ENCODE measurements at places on chromosomes 6 and 20.

- no peak for DNase-seq
Observed at GRCh38 chr6:118715376-118715775, 64.0 kb upstream of the CEP85L start.

DNA sequence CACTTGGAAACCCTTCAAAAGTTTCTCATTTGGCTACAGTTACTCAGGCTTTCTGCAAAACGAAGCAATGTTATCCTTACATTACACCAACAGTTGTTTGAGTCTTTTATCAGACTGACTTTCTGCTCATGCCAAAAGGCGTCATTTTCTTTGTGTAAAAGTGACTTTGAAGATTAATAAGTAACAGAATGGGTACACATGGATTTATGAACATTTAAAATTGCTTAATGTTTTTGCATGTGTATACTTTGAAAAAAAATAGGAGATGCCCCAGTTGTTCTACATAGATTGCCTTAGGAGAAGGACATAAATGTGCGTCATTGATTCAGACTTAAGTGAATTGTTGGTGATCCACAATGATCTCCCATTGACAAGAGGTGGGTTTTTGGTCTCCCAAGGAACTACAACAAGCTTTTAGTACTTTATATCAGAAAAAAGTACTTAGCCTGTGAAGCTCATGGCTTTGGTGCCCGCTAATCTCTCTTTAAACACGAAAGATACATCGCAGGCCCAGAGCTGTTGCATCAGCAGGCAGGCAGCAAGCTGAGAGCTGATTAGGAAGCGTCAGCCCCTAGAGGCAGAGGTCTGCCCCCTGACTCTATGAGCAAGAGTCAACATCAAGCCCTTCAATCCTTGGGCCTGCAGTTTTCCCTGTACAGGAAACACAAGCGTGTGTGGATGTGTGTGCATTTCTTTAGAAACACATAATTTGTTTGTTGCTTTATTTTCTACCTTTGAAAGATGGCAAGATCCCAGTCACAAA, 45.9 kb downstream of the SLC22A3 start:
- DNase-seq, result no peak

GRCh38 chr20:62025832-62026563, 39.7 kb downstream of the TAF4 start:
- peak; percentile 36 for DNase-seq

DNA sequence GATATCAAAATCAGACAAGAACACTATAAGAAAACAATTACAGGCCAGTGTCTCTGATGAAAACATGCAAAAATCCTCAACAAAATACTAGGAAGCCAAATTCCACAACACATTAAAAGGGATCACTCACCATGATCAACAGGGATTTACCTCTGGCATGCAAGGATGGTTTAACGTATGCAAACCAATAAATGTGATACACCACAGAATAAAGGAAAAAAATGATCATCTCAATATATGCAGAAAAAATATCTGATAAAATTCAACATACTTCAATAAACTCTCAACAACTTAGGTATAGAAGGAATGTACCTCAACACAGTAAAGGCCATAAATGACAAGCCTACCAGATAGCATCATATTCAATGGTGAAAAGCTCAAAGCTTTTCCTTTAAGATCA, 66.6 kb downstream of the SHPRH start:
- DNase-seq, result no peak

Data from psoas muscle (tissue), 8 donors.